ENCODE measurements at places on chromosomes 12 and 14. TPM values are rescaled to one million over a fixed set of nuclear protein-coding genes. Genes with fewer than 3 reads are reported as not detected.

The TAS2R50 gene
- 1.2 TPM for total RNA-seq

- DNase-seq, result no peak
These were observed at the start of gene OR6C2 for GRCh38 chr12:55443776-55444175. Gene OR6C2 (plus strand): TSS chr12:55444076. CDS start chr12:55452214, 8,138 bp downstream.

DNA sequence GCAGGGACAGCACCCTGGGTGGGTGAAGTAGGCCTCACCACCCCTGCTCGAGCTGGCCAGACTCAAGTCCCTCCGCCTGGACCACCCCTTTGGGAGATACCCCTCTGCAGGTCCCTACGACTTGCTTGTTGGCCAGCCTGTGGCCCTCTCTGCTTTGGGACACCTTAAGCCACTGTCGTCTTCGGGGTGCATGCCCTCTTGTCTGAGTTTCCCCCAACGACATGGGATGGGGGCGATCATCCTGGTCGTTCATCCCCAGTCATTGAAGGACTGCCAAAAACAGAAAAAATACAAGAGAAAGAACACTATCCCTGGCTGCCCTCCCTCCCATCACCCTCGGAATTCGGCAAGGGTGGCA is 151.1 kb downstream of the DPF3 start:
- no peak for DNase-seq

DNA sequence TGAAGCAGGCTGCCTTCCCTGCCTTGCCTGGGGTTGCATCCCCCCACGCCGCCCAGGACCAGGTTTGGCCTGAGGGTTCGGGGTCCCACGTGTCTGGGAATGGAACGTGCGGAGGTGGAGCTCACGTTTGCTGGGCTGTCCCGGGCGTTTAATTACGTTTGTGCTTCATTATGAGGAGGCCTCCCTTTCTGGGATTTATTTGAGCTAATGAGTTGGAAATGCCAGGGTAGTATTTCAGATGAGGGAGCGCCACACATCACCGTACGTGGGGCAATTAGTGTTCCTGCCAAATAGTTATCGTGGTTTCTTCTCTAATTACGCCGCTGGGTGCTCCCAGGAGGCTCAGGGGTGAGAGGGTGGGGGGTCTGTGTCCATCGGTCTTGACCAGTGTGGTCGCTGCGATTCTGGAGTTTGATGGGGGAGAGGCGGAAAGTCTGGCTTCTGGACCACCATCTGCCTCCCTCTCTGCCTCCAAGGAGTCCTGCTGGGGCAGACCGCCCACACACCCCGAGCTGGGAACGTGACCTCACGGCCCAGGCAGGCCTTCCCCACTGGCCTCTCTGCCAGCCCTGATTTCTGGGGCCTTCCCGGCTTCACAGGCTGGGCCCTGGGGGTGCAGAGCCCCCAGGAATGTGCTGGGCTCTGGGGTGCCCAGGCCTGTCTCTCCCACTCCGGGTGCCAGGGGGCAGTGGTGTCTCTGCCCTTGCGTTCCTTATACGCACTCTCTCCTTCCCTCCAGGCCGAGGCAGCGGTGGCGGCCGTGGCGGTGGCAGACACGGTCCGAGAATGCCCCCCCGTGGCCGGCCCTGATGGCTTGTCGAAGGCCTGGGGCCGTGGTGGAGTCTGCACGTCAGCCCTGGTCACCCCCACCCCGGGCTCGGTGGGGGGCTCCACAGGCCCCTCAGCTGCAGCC is 18.9 kb downstream of the KIF26A start:
- no peak for DNase-seq
